OCI-M1 (cell line): ENCODE measurements at places on chromosomes 16 and 17.

GRCh38 chr17:59641799-59642484 is 22.2 kb downstream of the CLTC start:
- DNase-seq = peak; percentile 58

DNA sequence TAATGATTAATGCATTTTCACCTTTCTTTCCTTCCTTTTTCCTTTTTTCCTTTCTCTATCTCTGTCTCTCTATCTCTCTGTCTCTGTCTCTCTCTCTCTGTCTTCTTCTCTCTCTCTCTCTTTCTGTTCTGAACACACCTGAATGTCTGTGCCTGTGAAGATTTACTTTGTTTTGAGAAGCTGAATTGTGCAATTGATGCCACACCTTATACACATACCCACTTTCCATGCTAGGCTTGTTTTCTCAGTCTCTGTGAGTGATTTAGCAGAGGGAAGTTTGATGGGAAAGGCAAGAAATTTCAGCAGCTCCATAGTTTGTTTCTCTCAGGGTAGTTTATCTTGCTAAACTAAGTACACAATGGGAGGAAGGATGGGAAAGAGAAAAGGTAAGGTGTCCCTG is 9.3 kb upstream of the CAPNS2 start:
- no peak for DNase-seq

DNA sequence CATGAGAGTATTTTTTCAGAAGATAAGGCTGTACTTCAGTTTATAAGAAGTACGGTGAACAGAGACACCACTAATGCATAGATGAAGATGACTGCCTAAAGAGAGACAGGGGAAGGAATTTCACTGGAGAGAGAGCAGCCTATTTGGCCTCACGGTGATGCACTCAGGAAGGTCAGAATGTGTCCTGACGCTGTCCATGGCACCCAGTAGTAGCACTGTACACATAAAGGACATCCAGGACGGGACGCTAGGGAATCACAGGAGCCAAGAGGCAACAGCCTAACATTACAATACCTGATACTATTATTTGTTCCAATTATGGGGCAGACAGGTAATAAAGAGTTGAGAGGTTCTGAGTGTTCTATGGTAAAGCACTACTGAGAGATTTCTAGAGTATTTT is 24.9 kb upstream of the LRRC37A start:
- DNase-seq = no peak

DNA sequence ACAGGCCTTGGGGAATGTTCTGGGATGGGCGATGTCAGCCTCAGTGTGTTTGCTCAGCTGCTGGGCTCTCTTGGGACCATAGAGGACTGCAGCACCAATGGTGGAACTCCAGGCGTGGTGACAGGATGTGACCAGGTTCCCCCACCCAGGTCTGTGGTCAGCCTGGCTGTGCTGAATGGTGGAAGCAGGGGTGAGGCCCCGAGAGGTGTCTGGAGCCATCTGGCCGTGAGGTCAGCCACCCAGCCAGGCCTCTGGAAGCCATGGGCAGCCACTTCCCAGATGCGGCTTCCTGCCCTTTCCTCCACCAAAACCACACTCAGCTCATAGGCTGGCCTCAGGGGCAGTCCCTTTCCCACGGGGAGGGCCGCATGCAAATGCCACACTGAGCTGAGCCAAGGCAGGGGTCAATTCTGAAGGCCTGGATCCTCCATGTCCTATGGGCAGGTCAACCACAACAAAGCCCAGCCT is 7.8 kb upstream of the MAPK7 start:
- peak; percentile 9 for DNase-seq

GRCh38 chr17:44086364-44087311 is 16.1 kb downstream of the G6PC3 start:
- peak; percentile 83 for DNase-seq

- peak; percentile 91 for DNase-seq
Observed at GRCh38 chr17:7219812-7220592, at the start of the genes ACADVL and DLG4. Gene ACADVL, plus strand, starts transcription at chr17:7219938. Its CDS starts 47 bp downstream, at chr17:7219985. Gene DLG4, minus strand, starts transcription at chr17:7219836.

DNA sequence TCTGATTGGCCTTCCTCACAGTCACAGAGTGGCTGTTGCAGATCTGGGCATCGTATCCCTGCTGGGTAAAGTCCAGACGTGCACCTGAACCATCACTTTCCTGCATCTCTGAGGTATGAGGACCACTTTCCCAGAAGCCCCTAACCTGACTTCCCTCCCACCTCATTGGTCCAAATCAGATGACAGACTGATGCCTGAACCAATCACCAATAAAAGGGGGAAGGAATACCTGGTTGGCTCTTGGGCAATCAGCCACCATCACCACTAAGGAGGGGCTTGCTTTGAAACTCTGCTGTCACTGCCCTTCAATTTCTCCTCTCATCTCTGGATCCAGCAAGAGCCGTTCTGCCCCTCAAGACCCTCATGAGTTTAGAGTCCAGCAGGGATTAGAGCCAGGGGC is 13.6 kb upstream of the WFDC1 start:
- DNase-seq = peak; percentile 44

DNA sequence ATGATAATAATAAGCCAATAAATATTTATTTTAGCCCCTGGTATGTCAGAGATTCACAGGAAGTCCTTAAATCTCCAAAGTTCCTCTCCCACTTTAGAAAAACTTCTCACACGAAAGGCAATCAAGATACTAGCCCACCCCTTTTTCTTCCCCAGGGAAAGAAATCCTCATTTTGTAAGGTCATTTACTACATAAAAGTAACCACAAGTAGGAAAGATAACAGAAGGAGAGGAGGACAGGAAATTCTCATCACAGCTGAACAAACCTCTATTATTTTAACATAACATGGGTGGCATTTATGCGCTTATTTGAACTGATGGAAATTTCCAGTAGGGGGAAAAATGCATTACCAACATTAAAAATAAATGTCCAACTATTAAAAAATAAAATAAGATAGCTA is 3.4 kb downstream of the FAM222B start:
- DNase-seq = peak; percentile 41

DNA sequence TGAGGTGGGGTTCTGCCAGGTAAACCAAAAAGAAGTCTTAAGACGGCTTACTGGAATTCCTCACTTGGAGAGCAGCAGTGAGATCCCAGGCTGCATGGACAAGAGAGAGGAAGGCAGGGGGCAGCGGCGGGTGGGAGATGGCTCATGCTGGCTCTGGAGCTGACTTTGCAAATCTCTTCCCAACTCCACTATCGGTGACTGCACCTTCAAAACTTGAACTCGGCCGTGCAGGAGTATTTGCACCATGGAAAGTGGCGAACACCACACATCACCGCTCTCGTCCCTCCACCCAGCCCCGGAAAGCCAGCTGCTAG is 16.7 kb downstream of the CA5A start:
- no peak for DNase-seq

DNA sequence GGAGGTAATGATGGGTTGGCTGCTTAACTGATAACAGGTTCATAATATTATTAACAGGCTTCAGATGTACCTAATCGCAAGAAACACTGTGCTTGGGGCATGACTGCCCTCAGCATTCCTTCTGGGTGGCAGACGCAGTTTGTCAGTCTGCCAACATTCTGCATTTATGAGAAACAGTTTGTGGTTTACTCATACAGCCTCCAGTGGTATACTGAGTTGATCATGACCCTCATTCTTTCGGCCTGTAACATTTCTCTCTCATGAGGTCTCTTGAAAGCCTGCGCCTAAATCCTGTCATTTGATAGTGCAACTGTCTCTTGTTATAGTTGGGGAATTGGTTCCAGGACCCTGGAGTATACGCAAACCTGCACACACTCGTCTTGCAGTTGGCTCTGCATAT is 4.9 kb upstream of the RUSF1 start:
- DNase-seq = no peak

DNA sequence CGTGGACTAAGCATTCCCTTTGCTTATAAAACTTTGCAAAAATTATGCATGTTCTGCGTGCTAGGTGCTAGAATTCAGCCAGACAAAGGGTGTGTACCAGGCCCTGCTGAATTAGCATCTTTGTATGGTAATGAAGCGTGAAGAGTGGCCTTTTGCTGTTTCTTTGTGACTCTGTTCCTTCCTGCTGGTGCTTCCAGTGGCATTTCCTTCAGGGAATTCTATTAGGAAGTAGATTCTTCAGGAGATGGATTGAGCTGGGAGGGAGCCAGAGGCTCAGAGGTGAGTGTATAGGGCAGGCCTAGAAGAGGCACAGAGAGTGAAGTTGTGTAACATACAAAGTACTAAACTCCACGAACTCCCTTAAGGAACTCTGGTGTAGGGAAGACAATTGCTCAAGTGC is 73.9 kb upstream of the ASIC2 start:
- no peak for DNase-seq

DNA sequence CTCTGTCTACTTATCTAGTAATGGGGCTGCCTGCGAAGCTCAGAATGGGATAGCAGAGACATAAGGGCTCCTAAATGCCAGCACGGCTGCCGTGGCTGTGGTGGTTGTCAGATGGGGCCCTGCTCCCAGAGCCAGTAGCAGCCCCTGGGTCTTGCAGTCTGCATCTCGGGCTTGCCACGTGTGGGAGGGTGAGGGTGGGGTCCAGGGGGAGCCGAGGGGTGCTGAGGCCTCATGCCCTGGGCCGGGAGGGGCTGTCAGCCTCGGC is 88.8 kb upstream of the GSE1 start:
- DNase-seq = no peak

- no peak for DNase-seq
Observed at GRCh38 chr16:22969567-22969966, 155.6 kb downstream of the HS3ST2 start.

DNA sequence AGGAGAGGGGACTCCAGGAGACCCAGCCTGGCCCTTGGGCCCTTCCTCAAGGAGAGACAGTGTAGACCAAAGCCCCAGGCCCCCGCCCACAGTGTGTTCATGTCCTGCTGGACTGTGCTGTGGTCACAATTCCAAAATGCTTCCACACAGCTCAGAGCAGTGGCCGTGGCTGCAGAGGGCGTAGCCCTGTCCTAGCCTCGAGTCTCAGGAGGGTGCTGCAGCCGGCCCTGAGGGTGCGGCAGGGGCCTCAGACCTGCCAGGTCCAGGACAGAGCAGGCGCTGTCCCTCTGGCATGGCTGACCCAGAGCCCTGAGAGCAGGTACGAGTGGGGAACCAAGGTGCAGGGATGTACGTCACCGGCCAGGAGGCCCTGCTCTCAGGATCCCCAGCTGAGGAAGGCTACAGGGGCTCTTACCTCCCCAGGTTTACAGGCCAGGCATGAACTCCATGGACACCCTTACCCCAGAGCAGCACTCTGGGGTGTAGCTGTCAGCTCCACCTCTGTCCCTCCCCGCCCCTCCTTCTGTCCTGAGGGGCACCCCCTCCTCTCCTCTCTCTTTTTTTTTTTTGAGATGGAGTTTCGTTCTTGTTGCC is 7.3 kb downstream of the DBNDD1 start:
- DNase-seq = no peak

DNA sequence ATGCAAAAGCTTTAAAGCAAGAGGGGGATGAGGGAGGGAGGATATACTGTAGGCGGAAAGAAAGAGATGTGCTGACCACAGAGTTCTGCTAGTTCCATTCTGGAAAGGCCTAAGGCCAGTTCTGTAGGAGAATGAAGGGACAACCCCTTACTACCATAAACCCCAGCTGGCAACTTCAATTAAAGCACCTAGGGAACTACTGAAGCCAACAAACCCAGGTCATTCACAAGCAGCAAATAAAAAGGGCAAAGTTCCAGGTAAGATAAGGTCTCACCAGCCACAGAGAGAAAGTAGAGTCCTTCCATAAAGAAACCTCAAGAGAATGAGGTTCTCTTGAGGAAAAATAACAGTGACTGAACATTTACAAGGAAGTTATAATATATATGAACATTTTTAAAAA is 12.8 kb downstream of the TERF2 start:
- DNase-seq = no peak

GRCh38 chr17:62062944-62063343 is 2.1 kb downstream of the MED13 start:
- DNase-seq = no peak

DNA sequence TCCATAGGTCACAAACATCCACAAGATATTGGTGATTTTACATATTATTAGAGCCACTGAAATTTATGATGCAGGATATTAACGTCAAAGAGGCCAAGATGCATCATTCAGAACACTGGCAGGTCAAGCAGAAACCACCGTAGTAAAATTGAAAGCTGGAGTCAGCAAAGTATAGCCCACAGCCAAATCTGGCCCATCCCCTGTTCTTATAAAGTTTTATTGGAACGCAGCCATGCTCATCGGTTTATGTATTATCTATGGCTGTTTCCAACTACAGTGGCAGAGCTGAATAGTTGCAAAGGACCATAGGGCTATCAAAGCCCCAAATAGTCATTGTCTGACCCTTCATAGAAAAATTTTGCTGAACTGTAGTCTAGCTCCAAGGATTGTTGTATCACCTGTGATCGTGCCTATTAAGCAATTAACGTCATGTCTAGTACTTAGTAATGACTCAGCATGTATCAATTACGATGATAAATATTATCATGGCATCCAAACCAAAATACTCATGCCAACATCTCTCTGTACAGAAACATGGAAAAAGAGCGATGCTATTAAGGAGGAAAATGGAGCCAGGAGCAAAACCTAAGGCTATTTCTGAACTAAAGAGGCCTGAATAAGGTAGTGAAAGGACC is 165.6 kb downstream of the IRX3 start:
- DNase-seq = no peak

DNA sequence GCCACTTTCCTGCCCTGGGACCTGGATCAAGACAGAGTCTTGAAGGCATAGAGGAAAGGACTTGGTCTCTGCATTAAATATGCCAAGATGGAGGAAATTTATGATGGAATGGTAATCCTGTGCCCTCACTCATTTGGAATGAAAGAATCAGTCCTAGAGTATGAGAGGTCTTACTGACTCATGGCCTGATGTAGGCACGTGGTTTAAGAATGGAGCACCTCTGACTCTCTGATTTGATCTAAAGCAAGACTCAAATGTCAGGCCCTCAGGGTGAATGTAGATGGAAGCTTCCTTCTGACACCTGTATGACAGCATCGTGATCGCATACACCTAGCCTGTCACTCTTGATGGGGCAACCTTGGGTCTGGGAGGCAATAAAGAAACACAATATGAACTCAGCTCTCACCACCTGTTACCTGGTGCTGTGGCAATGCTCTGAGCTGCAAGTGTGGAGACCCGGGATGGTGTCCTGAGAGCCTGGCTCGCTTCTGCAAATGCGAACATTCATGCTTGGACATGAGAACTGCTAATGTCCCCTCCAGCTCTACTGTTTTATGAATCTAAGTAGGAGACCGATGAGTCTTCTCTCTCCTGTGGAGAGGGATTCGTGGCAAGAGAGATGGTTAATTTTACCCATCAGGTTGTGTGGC is 229.9 kb downstream of the ABCC12 start:
- no peak for DNase-seq

- no peak for DNase-seq
Observed at GRCh38 chr17:78795861-78796516, 13.9 kb upstream of the CYTH1 start.

DNA sequence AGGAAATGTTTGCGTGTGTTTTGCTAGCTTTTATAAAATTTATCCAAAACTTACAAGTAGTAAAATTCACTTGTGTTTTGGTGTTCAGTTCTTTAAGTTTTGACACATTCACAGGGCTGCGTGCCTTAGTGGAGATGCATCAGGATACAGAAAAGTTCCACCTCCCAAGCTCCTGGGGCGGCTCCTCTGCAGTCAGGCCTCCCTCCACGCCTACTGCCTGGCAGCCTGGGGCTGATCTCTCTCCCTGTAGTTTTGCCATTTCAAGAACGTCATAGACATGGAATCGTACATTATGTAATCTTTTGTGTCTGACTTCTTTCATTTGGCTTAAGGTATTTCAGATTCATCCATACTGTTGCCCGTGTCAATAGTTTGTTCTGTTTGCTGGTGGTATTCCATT is 27.2 kb upstream of the IRF8 start:
- no peak for DNase-seq

- DNase-seq = peak; percentile 92
Observed at GRCh38 chr17:39903158-39903884, 15.1 kb downstream of the GSDMB start.
